ENCODE measurements at places on chromosomes 1 and 21. TPM values are rescaled to one million over a fixed set of nuclear protein-coding genes. Genes with fewer than 3 reads are reported as not detected.

The UQCRHL gene
- total RNA-seq: 1.7 TPM

DNA sequence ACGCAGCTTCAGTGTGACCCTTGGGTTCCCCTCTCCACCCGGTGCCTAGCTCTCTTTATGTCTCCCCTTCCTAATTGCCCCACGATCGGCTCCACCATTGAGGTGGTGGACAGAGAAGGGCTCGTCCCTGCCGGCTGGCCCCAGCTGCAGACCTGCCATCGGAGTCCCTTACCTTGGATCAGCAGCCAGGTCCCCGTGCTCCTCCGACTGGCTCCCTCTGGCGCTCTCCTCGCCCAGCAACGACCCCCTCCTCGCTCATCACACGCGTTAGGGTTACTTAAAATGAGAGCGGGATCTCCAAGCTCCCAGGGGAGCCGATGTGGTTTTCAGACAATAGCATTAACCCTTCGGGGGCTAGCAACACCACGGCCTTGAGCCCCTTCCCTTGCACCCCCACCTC lies 8.1 kb upstream of the ETV3L start:
- DNase-seq: no peak

- DNase-seq: no peak
Observed at GRCh38 chr21:18265944-18266343, 21.3 kb downstream of the CHODL start.

DNA sequence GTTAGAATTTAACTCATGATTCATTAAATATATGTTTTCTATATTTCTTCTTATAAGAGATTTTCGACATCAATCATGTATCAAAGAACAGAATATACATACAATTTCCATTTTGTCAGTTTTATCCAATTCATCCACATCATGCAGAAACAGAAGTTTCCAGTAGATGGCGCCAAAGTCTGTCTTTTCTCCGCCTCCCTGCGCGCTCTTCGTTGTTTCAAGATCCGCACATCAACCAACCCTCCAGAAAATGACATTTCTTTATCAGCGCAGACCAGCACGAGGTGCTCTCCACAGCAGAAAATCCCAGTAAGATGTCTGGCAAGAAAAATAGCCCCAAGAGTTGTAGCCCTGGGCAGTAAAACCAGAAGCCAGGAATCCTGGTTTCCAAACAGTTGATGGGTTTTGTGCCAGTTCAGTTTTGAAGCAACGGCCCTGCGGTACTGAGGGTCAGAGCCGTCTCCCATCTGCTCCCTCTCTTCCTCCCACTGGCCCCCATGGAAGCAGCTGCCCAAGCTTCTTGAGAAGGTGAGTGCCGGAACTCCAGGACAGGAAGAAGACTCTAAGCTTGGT lies 38.6 kb upstream of the GPR137B start:
- DNase-seq: peak; percentile 10

The LRRC71 gene
- not detected for total RNA-seq
